ENCODE measurements at places on chromosomes 2 and 18.
A peak's percentile ranks its signal among the peaks of the same experiment; 100 is the strongest.

- peak; percentile 36 for DNase-seq
These were observed 26.9 kb downstream of the COL4A3 start for GRCh38 chr2:227191367-227191766.

GRCh38 chr2:73930386-73930785 is 3.7 kb downstream of the DGUOK start:
- no peak for DNase-seq

DNA sequence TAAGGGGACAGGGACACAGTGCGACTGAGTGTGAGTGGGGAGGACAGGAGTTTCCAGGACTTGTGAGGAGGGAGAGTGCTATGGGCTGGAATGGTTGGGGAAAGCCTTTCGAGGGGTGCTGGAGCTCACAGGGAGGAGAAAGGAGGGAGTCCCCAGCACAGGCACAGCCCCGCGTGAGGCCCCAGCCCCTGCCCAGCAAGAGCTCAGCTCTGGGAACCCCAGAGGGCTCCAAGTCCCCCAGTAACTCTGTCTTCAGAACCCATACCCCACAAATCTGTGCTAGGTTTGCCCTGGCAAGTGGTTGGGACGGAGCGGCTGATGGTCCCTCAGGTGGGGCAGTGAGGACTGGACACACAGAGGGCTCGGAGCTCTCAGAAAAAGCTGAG is 75.4 kb downstream of the SFXN5 start:
- no peak for DNase-seq

DNA sequence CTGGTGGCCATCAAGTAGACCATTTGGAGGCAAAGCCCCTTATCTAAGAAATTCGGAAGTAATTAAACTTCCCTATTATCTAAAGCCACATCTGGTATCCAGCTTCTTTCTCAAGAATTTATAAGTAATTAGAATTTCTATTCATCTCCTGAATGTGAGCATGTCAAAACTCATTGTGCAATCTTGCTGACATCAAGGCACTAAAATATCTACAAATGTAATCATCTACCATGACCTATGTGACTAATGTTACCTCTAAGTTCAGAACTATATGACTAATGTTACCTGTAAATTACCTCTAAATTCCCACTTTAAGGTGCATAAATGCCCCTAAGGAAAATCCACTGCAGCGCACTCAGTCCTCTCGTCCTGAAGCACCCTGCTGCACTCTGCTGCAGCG is 773.0 kb downstream of the CPS1 start:
- no peak for DNase-seq

DNA sequence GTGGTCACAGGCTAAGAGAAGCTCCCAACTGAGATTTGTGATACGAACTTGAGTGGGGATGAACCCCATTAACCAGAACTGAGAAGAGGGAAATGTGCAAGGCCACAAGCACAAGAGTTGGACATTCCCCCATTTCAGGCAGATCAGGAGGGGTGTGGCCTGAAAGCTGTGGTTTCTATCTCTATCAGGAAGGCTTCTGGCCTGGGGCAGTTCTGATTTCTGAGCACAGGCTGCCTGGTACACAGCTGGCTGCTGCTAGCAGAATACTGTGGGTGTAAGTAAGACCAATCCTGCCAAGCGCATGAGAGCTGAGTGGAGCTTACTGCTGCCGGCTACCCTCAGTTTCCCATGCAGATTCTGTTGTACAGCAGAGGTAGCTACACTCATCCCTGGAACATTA is 484.6 kb downstream of the SATB2 start:
- DNase-seq: no peak

DNA sequence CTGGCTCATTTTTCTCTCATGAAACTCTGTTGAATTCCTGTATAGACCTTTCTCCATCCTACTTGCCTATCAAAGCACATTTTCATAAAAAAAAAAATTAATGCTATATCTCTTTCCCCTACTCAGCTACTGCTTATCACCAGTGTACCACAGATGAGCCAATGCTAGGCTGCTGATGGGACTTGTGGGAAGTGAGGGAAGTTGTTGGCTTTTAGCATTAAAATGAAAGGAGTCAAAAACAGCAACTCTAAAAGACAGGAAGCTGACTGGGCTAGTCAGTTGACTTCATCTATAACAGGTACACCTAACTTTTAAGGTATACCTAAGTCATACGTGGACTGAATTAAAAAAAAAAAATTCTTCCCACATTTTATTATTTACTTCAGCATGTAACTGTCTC is 102.1 kb downstream of the FAM117B start:
- no peak for DNase-seq

DNA sequence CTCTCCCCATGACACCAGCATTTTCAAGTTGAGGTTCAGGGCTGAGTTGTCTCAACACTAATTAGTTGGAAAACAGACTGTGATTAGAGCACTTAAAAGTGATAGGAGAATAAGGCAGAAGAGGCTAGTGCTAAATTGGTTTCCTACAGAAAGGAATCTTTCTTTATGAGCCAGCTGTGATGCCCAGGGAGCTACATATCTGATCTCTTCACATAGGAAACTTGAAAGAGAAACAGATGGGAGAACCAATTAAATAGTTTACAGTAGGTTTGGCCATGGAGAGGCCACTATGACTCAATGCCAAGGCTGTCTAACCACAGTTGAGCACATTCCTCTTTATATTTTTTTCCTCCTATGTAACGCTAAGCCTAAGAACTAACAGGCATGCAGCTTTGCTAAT is 418.3 kb upstream of the CYRIA start:
- no peak for DNase-seq

DNA sequence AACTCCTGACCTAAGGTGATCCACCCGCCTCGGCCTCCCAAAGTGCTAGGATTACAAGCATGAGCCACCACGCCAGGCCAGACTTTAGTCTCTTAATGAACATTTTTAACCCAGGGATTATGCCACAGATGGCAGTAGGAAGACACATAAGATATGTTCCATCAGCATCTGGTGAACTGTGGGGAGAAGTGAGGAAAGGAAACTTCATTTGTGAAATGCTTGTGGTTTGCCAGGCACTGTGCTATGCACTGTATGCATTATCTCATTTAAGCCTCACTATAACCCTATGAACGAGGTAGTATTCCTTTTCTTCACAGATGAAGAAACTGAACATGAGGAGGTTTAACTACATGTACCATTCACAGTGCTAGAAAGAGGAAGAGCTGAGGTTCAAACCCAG is 29.3 kb downstream of the PTRHD1 start:
- DNase-seq: no peak

DNA sequence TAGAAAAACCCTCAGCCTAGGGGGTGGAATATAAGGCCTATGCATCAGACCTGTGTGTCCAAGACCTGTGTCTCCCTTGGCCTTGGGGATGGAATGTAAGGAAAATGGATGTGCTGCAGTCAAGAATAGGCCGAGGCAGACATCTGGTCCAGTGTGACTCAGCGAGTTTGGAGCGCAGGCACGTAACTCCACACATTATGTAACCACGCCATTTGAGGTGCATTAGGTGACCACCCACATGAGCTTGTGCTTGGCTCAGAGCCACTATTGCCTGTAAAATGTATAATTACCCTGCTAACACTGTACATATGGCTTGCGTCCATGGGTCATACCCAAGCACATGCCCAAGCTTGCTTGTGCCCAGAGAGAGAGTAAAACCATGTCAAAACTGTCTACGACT is 580.9 kb upstream of the HNMT start:
- DNase-seq: peak; percentile 26

GRCh38 chr2:62152000-62152399 is 43.9 kb upstream of the B3GNT2 start:
- no peak for DNase-seq

- peak; percentile 94 for DNase-seq
These were observed 36.3 kb downstream of the ACVR1C start for GRCh38 chr2:157592374-157592773.

GRCh38 chr18:6414118-6414722 is 491 bp downstream of the L3MBTL4 start:
- peak; percentile 34 for DNase-seq

Data from NCI-H2171 treated with DMSO at 0.1 percent for 48 hours (cell line).